Stimulated activated CD4-positive, alpha-beta T cell treated with anti-CD3 and anti-CD28 coated beads, Interleukin-15, amount 100 ng/mL, for 24 hours (primary cell): ENCODE measurements at places on chromosomes 6 and 20.

GRCh38 chr6:155980014-155980767 lies 524.6 kb upstream of the NOX3 start:
- no peak for DNase-seq

- DNase-seq = no peak
Observed at GRCh38 chr6:16933961-16934360, 167.9 kb upstream of the STMND1 start.

GRCh38 chr6:138620630-138621029 lies 121.3 kb upstream of the NHSL1 start:
- DNase-seq = no peak

DNA sequence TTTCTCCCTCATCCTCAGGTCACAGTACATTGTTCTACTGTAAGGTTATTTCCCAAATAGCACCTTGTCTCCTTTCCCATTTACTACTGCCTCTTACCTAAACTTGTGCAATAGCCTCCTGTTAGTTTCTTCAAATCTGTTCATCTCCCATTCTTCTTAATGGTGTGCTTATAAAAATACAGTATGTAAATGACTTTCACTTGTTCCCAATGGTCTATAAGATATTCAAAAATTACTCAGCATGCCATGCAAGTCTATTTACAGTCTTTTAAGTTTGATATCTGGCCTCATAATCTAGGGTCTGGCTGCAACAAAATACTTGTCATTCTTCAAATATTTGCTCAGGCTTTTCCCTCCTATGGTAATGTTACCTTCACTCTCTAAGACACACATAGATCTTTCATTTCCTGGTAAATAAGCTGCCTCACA lies 31.5 kb upstream of the RHAG start:
- DNase-seq = no peak

DNA sequence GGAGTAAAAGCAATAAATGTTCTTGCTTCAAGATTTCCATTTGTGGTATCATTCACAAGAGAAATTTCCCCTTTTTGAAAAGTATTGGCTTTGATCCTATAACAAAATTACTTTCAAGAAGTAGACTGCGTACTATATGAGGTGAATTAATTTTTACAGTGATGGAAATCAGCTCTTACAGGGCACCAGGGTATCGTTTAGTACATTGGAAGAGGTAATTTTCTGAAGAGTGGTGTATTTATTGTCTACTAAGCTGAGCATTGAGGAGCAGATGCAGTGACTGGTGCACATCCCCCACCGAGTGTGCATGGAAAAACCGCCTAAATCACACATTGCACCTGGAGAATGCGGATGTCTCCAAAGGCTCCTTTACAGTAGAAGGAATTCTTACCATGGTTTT lies 209.5 kb downstream of the SAMD5 start:
- DNase-seq = no peak

- no peak for DNase-seq
Observed at GRCh38 chr6:25641377-25641776, 10.6 kb upstream of the SCGN start.

DNA sequence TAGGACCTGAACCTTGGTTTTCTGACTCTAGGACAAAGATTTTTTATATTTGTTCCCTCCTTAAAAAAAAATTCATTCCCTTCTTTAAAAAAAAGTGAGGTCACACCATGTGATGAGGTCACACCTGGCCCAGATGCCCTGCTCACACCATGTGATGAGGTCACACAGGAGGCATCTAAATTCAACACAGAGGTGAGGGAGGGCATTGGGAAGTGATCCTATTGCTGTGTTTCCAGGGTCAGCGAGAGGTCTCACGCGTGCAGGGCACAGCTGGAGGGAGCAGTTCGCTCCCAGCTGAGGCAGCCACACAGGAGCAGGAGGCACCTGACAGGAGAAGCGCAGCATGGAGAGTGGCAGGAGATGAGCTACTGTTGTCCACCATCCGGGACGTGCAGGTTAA lies 92.5 kb downstream of the SLC22A23 start:
- DNase-seq = no peak
